Liver (tissue), 10 donors: ENCODE measurements at places on chromosomes 5 and 9. TPM values are rescaled to one million over a fixed set of nuclear protein-coding genes. Genes with fewer than 3 reads are reported as not detected.

DNA sequence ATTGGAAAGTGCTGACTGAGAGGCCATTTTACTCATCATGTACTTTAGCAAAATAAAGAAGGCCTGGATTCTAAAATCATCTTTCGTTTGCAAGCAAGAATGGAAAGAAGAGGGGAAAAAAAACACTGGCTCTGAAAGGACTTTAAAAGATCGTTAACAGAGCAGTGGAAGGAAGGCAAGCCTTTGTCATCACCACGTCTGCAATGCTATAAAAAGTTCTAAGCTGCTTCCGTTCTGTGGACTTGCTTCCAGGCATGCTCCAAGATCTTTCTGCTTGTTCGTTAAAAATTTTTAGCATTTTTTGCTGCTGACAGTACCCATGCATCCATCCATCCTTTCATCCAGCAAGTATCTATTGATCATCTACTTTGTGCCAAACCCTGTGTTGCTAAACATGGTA, 226.5 kb downstream of the GABBR2 start:
- no peak for DNase-seq

DNA sequence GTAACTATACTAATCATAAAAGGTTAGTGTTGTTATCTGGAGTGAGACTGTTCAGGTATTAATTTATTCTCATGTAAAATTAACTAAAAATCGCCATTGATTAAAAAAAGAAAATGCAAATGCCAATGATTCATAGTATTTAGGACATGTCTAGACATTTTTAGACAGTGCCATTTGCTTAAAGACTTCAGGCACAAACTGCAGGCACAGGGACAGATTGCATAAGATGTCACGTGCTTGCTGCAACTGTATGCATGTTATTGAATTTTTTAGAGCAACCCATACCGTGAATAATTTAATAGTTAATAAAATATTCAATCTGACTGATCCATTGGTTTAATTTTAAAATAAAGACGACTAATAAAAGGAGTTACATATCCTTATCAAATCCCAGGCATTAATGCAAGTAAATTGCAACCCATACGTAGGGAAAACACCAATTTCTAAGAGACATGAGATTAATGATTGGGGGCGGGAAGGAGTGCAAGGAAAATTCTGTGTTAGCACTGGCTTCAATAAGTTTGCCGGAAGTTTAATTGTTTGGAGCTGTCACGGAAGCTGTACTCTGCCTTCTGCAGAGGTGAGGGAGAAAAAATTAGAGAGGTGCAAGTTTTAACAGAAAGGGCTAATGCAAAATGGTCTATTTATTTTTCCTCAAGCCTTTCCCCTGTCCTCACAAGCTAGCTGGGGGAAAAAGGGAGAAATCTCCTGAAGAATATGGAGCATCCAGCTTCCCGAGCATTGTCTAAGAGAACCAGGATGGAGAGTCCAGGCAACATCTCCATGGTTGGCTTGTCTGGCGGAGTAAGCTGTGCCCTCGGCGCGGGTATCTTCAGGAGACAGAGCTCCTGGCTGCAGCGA, 2.9 kb downstream of the EDIL3 start:
- no peak for DNase-seq

- DNase-seq, result no peak
Measured at GRCh38 chr5:59107692-59108091, 524.8 kb downstream of the RAB3C start.

DNA sequence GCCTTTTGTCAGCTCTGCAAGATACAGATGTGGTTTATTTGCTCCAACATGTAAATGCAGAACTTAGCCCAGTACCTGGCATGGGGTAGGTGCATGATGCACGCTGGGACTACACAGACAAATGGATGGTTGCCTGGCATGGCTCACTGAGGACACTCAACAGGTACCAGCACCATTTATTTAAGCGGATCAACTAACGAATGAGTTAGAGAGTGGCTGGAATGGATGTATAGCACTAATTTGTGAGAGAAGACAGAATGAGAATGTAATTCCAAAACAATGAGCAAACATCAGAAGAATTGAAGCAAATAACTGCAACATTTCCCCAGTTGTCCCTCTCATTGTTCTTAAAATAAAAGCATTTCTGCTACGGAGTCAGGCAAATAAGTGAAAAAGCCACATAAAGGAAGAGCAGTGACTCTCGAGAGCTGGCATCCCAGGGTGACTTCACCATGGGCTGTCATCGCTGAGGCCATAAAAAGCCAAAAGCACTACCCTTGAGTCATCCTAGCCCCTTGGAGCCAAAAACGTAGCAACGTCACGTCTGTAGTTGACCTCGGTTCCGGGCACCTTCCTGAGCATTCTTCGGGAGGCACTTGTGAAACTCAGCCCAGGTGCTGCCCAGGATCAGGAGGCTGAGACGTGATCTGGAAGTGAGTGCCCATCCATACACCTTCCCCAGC, 290.3 kb downstream of the NSG2 start:
- DNase-seq, result no peak

- no peak for DNase-seq
Measured at GRCh38 chr5:77876862-77877502, 100.8 kb upstream of the TBCA start.

DNA sequence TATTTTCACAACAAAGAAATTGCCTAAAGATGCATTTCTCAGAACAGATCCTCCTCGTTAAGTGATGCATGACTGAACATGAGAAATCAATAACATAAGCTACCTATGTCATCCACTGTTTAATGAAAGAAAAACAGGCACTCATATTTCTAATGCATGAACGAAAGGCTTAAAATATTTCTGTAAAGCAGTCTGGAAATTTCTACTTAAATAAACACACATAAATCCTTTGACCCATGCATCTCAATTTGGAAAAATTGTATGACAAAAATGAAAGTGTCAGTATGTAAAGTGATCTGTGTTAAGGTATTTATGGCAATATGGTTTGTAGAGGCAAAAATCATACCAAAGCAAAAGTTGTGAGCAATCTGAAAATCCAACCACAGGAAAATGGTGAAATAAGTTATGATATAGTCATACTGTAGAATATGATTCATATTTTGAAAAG, 399.2 kb upstream of the GRAMD2B start:
- DNase-seq, result no peak

GRCh38 chr5:171981847-171982246, 24.6 kb downstream of the FBXW11 start:
- no peak for DNase-seq

GRCh38 chr5:41903382-41903891, 707 bp upstream of the RIMOC1 start:
- DNase-seq, result no peak

GRCh38 chr5:88833371-88834130, 49.4 kb downstream of the MEF2C start:
- DNase-seq, result no peak

DNA sequence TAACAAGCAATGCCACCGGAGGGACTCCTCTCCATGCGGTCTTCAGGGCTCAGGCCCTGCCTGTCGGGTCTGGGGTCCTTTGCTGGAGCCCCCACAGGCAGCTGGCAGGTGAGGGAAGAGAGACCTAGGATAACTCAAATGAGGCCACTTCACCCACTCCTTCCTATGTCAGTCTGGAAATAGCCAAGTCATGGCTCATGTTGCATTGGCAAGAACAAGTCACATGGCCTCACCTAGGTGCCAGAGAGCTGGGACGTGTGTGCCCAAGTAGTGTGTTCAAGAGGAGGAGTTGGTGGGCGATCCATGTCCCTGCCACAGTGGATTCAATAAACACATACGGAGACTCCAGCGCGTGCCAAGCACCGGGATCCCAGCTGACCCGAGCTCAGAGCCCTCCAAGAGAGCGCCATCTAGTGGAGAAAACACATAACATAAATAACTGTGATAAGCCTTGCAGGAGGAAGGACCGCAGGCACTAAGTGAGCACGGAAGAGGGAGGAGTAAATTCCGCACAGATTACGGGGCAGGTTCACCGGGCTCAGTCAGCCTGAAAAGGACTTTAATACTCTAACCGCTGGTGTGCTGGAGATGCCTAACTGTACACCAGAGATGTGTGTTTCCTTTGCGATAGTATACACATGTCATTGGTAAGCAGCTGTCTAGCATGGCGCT, 580.8 kb downstream of the CCDC171 start:
- DNase-seq, result peak; percentile 41

- no peak for DNase-seq
Measured at GRCh38 chr9:118269623-118270022, 565.4 kb downstream of the TLR4 start.

NPDC1 gene
- 2.7 TPM for total RNA-seq

SLC45A2 gene
- 1.3 TPM for total RNA-seq

GABBR2 gene
- 0.23 TPM for total RNA-seq

THG1L gene
- total RNA-seq, result 6.4 TPM

MZB1 gene
- 1.8 TPM for total RNA-seq

DBH gene
- total RNA-seq, result 2.4 TPM

SLC27A6 gene
- 0.05 TPM for total RNA-seq

PLPPR1 gene
- total RNA-seq, result 2.0 TPM
